NCI-H2107 (cell line): ENCODE measurements at places on chromosomes 3 and 15.

- DNase-seq, result no peak
These were observed 10.1 kb downstream of the MCM2 start for GRCh38 chr3:127608362-127608718.

- DNase-seq, result no peak
These were observed 1.3 kb downstream of the OCA2 start for GRCh38 chr15:28097656-28098359.

GRCh38 chr3:101279162-101279561 is 41.2 kb downstream of the IMPG2 start:
- no peak for DNase-seq

- no peak for DNase-seq
These were observed 80.2 kb upstream of the PXYLP1 start for GRCh38 chr3:141151439-141151838.
